ENCODE measurements at places on chromosomes 2 and 18.

GRCh38 chr2:160051371-160051800 lies 11.0 kb downstream of the PLA2R1 start:
- DNase-seq = no peak

- no peak for DNase-seq
Observed at GRCh38 chr2:134039912-134040581, 213.8 kb upstream of the MGAT5 start.

GRCh38 chr18:59276047-59276446 lies 2.8 kb upstream of the RAX start:
- DNase-seq = no peak

- DNase-seq = no peak
Observed at GRCh38 chr18:37482433-37482832, 83.2 kb downstream of the CELF4 start.

Data from SK-N-DZ (cell line).